Caco-2 (cell line): ENCODE measurements at places on chromosomes 7 and 10. TPM values are rescaled to one million over a fixed set of nuclear protein-coding genes. Genes with fewer than 3 reads are reported as not detected.
A peak's percentile ranks its signal among the peaks of the same experiment; 100 is the strongest.

The OIT3 gene
- total RNA-seq, result not detected in 2 replicates

The NEBL gene
- total RNA-seq, result 39.5 and 55.2 TPM in 2 replicates

The UPK3BL2 gene
- 9.3 and 11.2 TPM in 2 replicates for total RNA-seq

The CALN1 gene
- not detected in 2 replicates for total RNA-seq

The OTUD1 gene
- 9.2 and 10.7 TPM in 2 replicates for total RNA-seq

GRCh38 chr7:34839645-34840044, 181.6 kb downstream of the NPSR1 start:
- no peak for DNase-seq

- no peak for DNase-seq
Observed at GRCh38 chr10:80611481-80612185, 73.9 kb downstream of the SH2D4B start.

GRCh38 chr7:70214071-70214470, 615.8 kb downstream of the AUTS2 start:
- DNase-seq, result no peak

DNA sequence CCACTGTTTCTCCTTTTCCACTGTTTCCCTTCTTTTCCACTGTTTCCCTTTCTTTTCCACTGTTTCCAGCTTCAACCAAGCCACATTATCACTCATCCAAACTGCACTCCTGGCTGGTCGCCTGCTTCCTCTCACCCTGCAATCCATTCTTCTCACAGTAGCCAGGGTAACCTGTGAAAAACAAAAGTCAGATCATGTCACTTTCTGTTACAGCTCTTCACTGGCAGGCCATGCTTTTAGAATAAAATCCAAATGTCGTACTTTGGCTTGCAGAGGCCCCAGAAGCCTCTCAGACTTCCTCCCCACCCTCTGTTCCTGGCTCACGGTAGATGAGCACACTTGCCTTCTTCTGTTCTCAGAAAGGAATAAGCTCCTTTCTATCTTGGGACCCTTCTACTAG, 33.9 kb downstream of the STARD3NL start:
- DNase-seq, result no peak

DNA sequence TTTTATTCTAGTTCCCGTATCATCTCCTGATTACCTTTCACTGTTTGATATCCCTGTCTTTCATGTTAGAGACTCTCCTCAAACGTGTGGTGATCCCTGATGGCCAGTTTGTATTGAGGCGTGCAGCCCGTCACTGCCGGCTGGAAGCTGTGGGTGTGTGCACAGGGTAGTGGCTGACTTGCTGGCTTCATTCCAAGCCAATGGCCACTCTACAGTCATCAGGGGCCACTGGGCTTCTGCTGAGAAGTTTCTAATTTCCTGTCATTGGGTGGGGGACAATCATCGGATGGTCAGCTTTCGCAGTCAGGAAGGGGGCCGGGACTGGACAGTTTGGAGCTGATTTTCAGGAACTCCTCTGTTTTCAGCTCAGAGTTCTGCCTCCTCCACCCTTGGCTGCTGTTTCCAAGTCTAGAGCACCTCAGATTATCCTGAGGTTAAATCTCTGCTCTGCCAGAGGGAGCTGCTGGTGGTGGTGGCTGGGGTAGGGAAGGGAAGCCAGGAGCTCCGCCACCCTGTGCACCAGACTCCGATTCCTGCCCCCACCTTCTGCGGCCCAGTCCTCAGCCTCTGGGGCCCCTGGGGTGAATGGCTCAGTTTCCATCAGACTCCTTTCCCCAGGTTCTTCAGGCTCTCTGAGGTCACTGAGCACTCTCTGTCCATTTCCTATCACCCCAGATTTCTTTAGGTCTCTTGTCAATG, 34.9 kb downstream of the BAIAP2L1 start:
- no peak for DNase-seq

GRCh38 chr7:7265081-7266075, 83.0 kb downstream of the C1GALT1 start:
- DNase-seq, result no peak

GRCh38 chr7:81175275-81175940, 256.6 kb upstream of the SEMA3C start:
- peak; percentile 78 for DNase-seq

- DNase-seq, result no peak
Observed at GRCh38 chr10:35015843-35016408, 74.2 kb downstream of the CUL2 start.

DNA sequence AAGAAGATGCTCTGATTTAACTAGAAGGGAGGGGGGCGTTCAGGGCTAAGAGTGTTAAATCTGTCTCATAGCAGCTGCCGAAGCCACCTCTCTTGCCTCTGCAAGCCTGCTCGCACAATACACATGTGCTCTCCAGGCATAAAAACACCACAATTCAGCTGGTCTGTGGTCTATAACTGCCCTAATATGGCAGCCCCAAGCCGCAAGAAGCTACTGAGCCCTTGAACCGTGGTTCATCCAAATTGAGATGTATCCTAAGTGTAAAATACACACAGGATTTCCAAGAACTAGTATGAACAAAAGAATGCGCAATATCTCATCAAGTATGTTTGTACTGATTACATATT, 70.8 kb upstream of the FGFR2 start:
- no peak for DNase-seq

- DNase-seq, result peak; percentile 20
Observed at GRCh38 chr7:90345595-90346335, 751 bp upstream of the GTPBP10 start.

DNA sequence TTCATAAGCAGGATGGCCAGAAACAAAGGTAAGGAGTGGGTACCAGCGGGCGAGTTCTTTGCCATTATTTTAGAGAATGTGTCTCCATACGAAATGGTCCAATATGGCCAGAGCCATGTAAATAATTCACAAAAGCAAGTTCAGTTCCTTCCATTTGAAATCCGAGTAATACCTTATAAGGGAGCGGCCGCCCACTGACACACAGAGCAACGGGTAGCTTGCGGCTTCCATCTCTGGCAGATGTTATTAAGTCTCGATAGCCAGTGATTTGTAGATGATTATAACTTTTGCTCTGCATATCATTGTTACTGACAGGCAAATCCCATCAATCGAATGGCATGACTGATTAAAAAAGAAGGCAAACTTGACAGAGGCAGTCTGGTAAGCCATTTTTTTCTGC, 63.2 kb downstream of the GFRA1 start:
- DNase-seq, result no peak

- DNase-seq, result no peak
Observed at GRCh38 chr10:57880446-57881227, 387.1 kb downstream of the IPMK start.

DNA sequence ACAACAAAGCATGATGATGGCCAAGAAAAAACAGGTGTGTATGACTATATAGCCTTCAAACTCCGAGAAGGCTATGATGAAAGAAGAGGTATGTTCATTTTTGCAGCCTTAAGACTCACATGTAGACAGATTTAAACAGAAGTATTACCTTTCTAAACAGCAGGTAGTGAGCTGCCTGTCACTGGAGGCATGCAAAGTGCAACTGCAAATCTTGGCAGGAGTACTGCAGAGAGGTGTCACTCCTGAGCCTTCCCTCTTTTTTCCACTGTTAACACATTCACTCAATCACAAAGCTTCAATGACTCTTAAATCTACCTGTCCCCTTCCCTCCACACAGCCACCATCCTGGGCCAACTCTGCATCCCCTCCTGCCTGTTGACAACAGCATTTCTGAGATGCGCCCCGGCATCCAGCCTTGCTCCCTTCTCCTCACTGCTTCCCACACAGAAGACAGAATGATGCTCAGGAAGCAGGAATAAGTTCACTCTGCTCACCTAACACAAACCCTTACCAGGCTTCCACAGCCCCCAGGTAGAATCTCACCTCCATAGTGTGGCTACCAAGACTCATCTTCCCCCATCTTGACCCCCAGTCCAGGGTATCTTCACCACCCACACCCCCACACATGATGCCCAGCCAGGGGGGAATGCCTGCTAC, 161.9 kb upstream of the ZMIZ1 start:
- DNase-seq, result no peak

- peak; percentile 37 for DNase-seq
Observed at GRCh38 chr10:32253821-32254220, 93.1 kb downstream of the EPC1 start.

DNA sequence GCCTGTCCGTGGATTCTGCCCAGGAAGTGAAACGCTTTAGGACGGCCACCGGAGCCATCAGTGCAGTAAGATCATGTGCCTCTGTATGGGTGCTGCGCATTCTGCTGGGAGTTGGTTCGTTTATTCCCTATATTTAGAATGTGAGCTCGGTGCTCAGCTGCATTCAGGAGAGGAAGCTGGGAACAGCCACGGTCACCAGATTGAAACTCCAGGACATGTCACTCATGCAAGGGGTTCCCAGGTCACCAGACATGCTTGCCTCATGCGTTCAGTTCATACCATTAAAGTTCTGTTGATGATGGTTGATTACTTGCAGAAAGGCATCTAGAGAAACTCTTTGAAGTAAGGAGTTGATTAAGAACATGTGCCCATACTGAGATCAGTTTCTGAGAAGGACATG, 78.1 kb downstream of the TRRAP start:
- DNase-seq, result no peak

- no peak for DNase-seq
Observed at GRCh38 chr10:34687434-34688210, 127.5 kb downstream of the PARD3 start.

DNA sequence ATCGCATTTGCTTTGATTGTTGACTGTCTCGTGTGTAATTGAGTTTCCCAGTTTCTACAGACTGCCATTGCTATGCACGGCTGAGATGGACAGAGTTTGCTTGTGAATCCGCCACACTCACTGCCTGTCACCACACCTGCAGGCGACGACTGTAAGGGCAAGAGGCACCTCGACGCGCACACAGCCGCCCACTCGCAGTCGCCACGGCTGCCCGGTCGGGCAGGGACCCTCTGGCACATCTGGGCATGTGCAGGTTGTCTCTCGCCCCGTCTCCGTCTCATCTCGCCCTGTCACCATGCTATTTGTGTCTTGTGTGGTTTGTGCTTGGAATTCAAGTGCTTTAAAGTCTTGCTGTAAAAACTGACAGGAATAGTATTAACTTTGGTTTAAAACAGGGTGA, 17.5 kb downstream of the SUN1 start:
- no peak for DNase-seq

- DNase-seq, result no peak
Observed at GRCh38 chr10:122034149-122034756, 45.3 kb downstream of the TACC2 start.

- no peak for DNase-seq
Observed at GRCh38 chr10:1406132-1406966, 331.0 kb downstream of the ADARB2 start.

DNA sequence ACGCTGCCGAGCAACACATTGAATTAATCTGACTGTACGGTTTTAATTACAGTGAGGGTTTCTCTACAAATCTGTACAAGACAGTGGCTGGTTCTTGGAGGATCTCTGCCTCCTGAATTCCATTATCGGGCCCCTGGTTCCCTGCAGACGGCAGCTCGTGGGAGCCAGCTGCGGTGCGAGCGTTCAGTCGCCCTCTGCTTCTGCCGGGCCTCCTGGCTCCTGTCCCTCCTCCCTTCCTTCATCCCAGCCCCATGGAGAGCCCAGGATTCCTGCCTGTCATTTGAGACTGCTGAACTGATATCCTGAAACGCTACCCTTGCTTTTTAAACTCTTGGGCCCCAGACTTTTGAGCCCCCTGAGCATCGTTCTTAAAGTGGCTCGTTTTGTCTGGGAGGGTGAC, 6.6 kb upstream of the DLX6 start:
- DNase-seq, result no peak

- no peak for DNase-seq
Observed at GRCh38 chr7:133409421-133409820, 156.5 kb downstream of the EXOC4 start.

DNA sequence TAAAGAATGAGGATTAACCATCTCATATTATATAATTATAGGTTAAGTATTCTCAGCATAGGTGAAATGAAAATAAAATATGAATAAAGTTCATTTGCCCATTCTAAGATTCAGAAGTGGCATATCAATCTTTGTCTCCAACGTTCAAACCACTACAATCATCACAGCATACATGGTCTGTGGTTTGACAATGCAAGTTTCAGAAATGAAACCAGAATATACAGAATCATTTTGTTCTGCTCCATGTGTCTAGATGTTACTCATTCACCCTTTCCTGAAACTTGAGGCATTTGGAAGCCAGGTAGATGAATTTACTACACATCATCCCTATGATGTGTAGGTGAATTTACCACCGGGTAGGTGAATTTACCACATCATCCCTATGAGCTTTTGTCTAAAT, 44.5 kb upstream of the PPP1R3A start:
- no peak for DNase-seq

DNA sequence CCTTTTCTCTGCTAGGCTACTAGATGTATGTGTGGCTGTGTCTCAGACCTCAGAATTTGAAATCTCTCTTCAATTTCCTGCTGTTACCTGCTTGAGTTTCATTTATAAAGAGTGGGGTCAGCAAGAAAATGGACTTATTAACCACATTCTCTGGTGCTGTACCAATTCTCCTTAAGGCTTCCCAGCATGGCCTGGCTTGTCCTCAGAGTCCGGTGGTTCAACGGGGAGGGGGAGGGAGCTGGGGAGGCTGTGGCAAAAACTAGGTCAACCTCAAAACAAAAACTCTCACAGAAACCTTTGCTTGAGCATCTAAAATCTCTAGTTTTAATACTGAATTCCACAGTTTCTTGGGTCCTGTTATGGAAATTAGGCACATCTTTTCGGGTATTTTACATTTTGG, 389.1 kb upstream of the COBL start:
- no peak for DNase-seq

DNA sequence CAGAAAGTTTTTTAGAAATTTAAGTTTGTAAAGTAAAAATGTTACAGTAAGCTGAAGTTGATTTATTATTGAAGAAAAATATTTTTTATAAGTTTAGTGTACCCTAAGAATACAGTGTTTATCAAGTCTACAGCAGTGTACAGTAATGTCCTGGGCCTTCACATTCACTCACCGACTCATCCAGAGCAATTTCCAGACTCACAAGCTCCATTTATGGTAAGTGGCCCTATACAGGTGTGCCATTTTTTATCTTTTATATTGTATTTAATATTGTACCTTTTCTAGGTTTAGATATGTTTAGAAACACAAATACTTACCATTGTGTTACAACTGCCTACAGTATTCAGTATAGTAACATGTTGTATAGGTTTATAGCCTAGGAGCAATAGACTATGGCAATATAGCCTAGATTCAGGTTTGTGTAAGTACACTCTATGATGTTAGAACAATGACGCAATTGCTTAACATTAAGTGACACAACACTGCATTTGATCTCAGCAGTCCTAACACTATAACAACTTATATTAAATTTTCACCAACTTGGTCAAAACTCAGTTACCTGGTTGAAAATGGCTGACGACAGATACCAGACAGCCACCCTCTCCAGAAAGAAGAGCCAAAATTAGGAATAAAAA, 45.7 kb downstream of the HIBADH start:
- DNase-seq, result no peak

DNA sequence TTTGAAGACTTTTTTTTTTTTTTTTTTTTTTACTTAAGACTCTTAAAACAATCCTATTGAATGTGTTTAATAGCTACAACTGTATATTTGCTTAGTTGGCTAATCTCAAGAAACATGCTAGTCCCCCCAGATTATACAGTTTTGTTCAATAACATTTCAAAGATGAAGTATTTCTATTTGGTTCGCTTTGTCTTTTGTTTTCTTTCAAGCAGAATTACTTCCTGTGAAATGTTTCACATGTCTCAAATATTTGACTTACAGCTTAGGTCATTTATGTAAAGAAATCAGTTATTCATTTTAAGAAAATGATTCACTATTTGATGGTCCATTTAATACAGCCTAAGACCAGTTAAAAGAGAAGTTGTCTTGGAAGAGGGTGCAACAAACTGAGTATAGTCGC, 12.8 kb upstream of the LAMB1 start:
- DNase-seq, result no peak

GRCh38 chr10:124138883-124139348, 45.5 kb upstream of the CHST15 start:
- DNase-seq, result no peak

- DNase-seq, result no peak
Observed at GRCh38 chr10:87053111-87053510, 33.0 kb downstream of the FAM25A start.
